ENCODE measurements at places on chromosomes 1 and 21. TPM values are rescaled to one million over a fixed set of nuclear protein-coding genes. Genes with fewer than 3 reads are reported as not detected.
A peak's percentile ranks its signal among the peaks of the same experiment; 100 is the strongest.

ANKRD65 gene
- under 0.01 TPM for total RNA-seq

C8A gene
- not detected for total RNA-seq

DNA sequence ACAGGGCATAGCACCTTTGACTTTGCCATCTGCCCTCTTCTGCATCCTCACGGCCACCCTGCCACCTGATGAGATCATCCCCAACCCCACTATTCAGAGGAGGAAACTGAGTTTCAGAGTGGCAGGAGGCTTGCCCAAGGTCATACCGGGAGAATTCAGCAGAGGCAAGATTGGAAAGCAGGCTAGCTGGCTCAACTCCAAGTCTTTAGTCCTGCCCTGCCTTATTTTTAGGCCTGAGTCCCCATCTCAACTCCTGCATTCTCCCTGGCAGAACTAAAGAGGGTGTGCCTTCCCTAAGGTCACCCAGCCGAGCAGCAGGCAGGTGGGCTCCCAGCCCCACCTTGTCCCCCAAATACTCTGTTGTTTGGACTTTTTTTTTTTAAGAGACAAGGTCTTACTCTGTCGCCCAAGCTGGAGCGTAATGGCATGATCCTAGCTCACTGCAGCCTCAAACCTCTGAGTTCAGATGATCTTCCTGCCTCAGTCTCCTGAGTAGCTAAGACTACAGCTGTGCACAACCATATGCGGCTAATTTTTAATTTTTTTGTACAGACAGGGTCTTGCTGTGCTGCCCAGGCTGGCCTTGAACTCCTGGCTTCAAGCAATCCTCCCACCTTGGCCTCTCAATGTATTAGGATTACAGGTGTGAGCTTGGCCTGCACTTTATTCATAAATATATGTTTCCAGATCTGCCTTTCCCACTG lies 13.8 kb upstream of the FGR start:
- DNase-seq: no peak

GRCh38 chr1:194045416-194045815 lies 859.0 kb upstream of the B3GALT2 start:
- peak; percentile 59 for DNase-seq

DNA sequence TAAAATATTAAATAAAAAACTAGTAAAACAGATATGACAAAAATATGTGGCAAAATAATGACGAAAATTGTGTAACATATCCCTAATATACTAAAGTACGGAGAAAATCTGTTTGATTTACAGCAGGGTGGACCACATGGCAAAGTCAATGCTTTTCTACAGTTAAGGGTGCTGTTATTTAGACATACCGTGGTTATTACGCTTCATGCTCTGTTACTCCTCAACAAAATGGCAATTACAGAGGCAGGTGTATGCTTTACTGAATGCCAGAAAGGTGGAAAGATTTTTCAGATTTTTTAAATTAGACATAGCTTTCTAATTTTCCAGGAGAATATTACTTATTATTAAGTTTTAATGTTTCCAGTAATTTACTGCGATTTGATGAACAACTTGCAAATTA lies 343.9 kb upstream of the DPYD start:
- no peak for DNase-seq

- peak; percentile 89 for DNase-seq
Observed at GRCh38 chr1:151196292-151196800, 2.0 kb upstream of the PIP5K1A start.

Data from lung microvascular endothelial cell (primary cell).